ENCODE measurements at places on chromosomes 3 and 15. TPM values are rescaled to one million over a fixed set of nuclear protein-coding genes. Genes with fewer than 3 reads are reported as not detected.

Gene HCN4
- 0.35 TPM for total RNA-seq

Gene EPB42
- not detected for total RNA-seq

Gene HES1
- 16.2 TPM for total RNA-seq

Gene FANCD2OS
- total RNA-seq: not detected

Gene TRH
- total RNA-seq: not detected

Gene C3orf22
- not detected for total RNA-seq

Gene CATSPER2
- total RNA-seq: 0.80 TPM

Gene TM4SF1
- 2,057 TPM for total RNA-seq

Gene GAP43
- not detected for total RNA-seq

Gene CD86
- total RNA-seq: not detected

Gene ARL14
- 1.2 TPM for total RNA-seq

Gene ZNF609
- total RNA-seq: 23.3 TPM

Gene FBXW12
- not detected for total RNA-seq

Gene SORD
- 32.2 TPM for total RNA-seq

Gene THSD4
- 21.4 TPM for total RNA-seq

Gene SAMD7
- total RNA-seq: not detected

Gene HTR3E
- total RNA-seq: not detected

Gene SLCO2A1
- total RNA-seq: not detected

Gene DPPA4
- total RNA-seq: not detected

Gene IMPDH2
- total RNA-seq: 164 TPM

Gene GATM
- 2.2 TPM for total RNA-seq

Gene RTP3
- total RNA-seq: not detected

Gene EBLN2
- total RNA-seq: 0.25 TPM

Gene HDC
- total RNA-seq: not detected

Gene LRRC49
- total RNA-seq: 3.5 TPM

Gene DNAJC13
- total RNA-seq: 11.4 TPM

Gene KY
- total RNA-seq: 0.11 TPM

Gene CTNNB1
- 195 TPM for total RNA-seq

Gene BFSP2
- total RNA-seq: not detected

Gene FAM107A
- not detected for total RNA-seq

Gene IQCF5
- not detected for total RNA-seq

Gene ACTC1
- total RNA-seq: 0.48 TPM

Gene PP2D1
- not detected for total RNA-seq
